ENCODE measurements at places on chromosomes 13 and 19.
A peak's percentile ranks its signal among the peaks of the same experiment; 100 is the strongest.

DNA sequence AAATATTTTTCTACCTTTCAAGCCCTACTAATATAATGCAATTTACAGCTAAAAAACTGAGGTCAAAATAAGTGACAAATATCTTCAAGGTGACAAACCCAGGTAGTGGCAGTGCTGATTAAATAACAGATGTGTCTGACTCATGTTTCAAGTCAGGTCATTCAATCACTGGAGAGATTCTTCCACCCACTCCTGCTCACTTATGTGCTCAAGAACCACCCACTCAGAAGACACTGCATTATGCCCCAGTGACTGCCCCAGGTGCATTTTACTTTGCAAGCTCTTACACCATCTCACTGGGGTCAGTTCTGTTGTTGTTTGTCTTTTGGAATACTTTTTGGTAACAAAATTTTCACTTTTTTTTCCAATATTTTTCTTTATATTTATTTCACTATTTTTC lies 2.2 kb downstream of the ZNF100 start:
- no peak for DNase-seq

- no peak for DNase-seq
Measured at GRCh38 chr13:39468306-39468705, 134.7 kb downstream of the LHFPL6 start.

DNA sequence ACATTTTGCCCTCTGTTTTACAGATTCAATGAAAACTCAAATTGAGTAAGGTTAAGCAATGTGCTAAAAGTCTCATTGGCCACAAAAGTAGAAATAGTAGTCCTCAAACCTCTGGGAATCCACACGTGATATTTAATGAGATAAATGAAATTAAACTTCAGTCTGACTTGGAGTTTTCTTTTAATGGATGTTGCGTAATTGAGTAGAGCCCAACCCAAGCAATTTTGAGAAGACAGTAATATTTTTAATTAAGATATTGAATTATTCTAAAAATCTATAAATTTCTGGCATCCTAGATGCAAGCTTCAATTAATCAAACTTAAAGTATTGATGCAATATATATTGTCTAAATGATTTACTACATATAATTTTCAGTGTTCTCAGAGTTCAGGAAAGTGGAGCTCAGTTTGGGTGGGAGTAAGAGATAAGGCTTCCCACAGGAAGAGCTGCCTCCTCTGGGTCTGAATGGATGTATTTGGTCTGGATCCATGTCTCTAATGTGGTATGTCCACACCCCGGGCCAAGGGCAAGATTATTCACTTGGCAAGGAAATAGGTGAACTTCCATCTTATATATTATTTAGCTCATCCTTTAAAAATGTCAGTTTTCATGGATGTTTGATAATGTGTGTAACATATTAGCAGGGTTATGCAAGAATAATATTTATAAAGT lies 6.9 kb downstream of the MBNL2 start:
- DNase-seq, result no peak

- DNase-seq, result no peak
Measured at GRCh38 chr19:28332351-28332750, 880.6 kb downstream of the UQCRFS1 start.

DNA sequence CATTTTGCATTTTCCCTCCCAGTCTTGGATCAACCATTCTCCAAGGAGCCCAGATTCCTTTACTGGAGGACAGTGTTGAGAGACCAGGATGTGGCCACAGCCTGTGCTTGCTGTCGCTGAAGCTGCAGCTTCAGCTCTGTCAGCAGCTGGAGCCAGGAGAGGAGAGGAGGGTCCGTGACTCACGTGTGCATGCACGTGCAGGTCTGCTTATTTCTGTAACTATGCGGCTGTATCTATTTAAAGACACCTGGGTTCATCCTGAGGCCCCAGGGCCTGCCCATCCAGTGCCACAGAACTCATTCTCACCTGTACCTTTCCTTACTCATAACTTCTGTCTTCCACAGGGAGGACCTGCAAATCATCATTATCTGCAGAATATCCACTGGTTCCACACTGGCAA lies 8.2 kb upstream of the LAMP1 start:
- DNase-seq, result no peak

GRCh38 chr19:36149673-36150406 lies 2.4 kb downstream of the COX7A1 start:
- no peak for DNase-seq

DNA sequence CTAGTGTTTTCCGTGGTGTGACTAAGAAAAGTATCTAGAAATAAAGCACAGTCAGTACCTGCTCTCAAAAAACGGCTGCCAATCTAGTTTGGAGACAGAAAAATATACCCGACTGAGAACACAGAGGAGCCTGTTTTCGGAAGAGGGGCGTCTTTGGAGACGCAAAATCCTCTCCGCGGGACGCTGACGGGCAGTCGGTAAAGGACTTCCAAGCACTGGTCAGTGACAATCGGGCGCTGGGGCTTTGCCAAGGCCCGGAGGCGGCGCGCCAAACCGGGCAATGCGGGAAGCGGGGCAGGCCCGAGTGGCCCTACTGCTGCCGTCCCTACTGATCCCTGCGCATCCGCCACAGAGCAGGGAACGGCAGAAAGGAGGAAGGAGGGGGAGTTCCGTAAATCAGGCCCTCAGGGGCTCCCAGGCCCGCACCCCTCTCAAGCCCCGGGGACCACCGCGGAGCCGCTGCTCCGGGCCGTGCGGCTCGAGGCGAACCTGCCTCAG lies 588 bp upstream of the DPY19L3 start:
- no peak for DNase-seq

GRCh38 chr13:103192511-103193135 lies 126.4 kb upstream of the SLC10A2 start:
- no peak for DNase-seq

DNA sequence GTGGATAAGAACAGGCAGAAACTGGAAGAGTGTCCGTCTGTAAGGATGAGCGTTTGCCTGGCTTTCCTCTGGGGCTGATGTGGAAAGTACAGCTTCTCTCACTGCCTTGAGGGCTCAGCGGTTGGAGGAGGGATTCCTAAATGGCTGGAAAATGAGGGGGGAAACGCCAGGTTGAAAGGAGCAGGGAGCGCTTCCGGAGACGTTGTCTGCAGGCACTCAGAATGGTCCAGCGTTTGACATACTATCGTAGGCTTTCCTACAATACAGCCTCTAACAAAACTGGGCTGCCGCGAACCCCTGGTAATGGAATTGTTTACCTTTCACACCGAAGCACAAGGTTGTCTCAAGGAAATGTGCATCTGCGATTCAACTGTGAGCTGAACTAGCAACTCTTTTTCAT lies 39.9 kb downstream of the MRPL57 start:
- DNase-seq, result no peak

- DNase-seq, result no peak
Measured at GRCh38 chr19:35005256-35005977, 5.3 kb downstream of the GRAMD1A start.

DNA sequence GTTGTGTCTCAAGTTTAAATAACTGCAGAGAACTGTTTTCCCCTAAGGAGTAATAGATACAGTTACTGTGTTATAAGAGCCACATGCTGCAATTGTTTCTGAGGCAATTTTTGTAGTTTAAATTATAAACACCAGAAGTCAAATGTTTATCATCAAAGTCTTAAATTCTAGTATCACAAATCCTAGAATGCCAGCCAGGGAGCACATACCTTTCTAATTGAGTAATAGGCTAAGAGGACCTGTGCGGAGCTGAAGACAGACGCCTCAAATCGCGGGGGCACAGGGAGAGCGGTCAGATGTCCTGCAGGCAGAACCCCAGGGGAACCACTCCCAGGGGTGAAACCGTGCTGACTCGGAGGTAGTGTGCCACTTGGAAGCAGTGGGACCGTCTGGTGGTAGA lies 65.2 kb upstream of the TNFRSF19 start:
- no peak for DNase-seq

DNA sequence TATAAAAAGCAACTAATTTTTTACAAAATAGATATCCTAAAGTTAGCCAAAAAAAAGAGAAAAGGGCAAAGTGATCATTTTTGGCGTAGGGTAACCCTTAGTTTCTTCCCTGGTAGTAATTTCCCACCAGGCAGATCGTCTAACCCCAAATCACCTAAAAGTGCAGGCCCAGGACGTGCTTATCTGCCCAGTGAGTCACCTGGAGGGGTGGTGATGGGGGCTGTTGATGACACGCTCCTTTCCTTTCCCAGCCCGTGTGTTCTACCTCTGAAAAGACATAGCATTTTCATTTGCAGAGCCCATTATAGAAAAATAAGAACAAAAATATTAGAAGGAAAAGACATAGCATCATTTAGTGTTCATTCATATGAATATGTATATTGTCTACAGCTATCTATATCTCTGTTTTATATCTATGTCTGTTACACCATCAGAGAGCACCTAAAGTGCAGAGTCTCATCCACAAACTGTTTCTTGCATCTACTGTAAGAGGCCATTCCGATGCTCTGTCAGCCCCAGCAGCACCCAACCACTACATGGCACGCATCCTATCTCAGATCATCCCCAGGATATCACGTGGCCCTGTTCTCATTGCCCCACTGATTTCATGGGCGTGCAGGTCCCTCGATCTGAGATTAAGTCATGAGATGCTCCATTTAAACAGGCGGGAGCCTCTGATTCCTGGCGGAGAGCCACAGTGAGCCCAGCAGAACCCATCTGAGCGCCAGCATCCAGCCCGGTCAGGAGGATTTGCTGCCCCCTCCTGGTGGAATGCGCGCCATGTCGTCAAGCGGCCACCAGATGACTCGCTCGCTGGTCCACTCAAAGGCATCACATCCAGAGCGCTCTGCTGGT lies 8.5 kb upstream of the LILRB3 start:
- peak; percentile 87 for DNase-seq

- no peak for DNase-seq
Measured at GRCh38 chr19:5960005-5961001, 17.6 kb downstream of the RANBP3 start.

GRCh38 chr19:56174550-56174949 lies 1.3 kb upstream of the GALP start:
- DNase-seq, result no peak

DNA sequence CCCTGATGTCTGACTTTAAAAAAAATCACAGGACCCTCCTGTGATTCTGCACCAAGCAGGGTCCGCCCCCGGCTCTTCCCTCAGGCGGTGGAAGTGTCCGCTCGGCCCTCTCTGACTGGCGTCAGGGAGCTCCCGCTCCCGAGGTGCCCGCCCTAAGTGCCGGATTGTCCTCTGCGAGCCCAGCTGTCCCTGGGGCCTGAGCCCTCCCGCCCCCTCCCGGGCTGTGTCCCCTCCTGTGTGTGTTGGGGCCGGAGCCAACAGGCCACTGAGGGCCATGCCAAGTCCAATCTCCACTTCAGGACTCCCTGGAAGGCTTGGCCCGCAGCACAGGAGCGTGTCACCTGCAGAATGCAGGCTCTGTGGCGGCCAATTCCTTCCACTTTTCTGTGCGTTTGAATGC lies 25.4 kb downstream of the MAP2K2 start:
- DNase-seq, result no peak

- no peak for DNase-seq
Measured at GRCh38 chr19:33763633-33764371, 32.9 kb upstream of the KCTD15 start.

DNA sequence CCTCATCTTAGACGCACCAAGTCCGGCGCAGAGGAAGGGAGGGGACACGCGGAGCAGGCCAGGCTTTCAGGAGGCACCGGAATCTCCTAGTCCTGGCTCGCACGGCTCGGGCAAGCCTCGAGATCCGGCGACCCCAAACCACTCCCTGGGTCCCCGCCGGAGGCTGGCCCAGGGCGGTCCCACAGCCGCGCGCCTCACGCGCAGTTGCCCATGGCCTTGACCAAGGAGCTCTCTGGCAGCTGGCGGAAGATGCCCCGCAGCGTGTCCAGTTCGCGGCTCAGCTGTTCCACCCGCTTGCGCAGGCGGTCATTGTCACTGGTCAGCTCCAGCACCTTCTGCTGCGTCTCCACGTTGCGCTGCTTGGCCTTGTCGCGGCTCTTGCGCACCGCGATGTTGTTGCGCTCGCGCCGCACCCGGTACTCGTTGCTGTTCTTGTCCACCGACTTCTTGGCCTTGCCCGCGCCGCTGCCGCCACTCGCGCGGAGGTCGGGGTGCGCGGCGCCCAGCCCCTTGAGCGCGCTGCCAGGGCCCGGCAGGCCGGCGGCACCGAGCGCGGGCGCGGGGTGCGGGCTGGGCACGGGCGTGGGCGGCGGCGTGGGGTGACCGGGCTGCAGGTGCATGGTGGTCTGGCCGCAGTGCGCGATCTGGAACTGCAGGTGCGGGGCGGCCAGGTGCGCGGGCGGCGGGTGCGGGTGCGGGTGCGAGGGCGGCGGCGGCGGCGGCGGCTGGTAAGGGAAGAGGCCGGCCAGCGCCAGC lies 1.0 kb downstream of the CEBPA start:
- DNase-seq, result no peak

DNA sequence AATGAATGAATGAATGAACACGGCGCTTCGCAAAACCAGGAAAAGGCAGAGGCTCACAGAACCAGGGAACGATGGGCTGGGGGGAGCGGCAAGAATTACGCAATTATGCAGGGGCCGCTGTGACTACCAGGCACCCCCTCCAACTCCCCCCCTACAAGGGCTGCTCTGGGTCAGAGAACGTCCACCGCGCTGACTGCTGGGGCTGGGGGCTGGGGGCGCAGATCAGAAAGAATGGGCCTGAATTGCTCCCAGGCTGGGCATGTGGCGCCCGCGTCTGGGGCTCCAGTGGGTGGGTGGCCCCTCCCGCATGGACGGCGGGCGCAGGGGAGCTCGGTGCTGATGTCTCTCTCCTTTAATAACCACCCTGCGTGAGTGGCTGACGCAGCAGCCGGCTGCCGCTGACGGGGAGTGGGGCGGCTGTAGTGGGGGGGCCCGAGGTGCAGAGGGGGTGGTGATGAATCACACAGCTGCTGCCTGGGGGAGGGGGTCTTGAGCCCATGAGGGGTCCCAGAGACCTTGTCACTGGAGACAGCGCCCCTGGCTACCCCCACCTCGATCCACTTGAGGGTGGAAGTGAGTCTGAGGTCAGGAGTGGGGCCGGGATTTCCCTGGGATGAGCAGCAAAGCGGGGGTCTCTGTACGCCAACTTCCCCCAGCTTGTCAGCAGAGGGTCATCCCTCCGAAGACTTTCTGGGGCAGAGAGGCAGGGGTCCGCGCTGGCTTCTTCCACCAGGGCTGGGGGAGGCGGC lies 1.5 kb upstream of the CIRBP start:
- DNase-seq, result peak; percentile 43

- no peak for DNase-seq
Measured at GRCh38 chr13:72127031-72127430, 260.0 kb upstream of the DACH1 start.

DNA sequence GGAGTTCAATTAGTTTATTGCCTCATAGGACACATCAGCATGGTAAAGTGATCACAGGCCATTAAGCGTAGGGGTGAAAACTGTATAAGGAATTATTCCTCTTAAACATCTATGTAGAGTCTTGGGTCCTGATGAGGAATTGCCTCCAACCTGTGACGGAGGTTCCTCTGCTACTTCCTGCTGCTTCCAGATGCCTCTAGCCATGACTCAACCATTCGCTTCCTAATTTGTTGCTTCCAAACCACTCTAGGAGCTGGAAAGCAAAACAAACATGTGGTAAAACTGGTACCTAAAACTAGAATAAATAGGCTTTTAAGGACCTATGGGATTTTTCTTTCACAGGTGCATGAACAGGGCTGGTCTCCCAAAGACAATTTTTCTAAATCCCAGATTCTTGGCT lies 253.8 kb downstream of the KLF12 start:
- DNase-seq, result no peak

GRCh38 chr13:73248711-73249580 lies 190.1 kb downstream of the KLF5 start:
- no peak for DNase-seq
